ENCODE measurements at places on chromosomes 2 and 18.

GRCh38 chr2:38384338-38384737 is 7.3 kb upstream of the ATL2 start:
- no peak for DNase-seq

- DNase-seq = no peak
Observed at GRCh38 chr2:99695944-99696253, 206.1 kb upstream of the REV1 start.

- no peak for DNase-seq
Observed at GRCh38 chr2:149544692-149545091, 42.9 kb downstream of the MMADHC start.

- DNase-seq = no peak
Observed at GRCh38 chr2:65939687-65940086, 495.2 kb upstream of the MEIS1 start.

GRCh38 chr2:241950413-241951315 is 81.1 kb downstream of the RTP5 start:
- peak; percentile 28 for DNase-seq

GRCh38 chr2:73913414-73914054 is 13.1 kb upstream of the DGUOK start:
- DNase-seq = no peak

DNA sequence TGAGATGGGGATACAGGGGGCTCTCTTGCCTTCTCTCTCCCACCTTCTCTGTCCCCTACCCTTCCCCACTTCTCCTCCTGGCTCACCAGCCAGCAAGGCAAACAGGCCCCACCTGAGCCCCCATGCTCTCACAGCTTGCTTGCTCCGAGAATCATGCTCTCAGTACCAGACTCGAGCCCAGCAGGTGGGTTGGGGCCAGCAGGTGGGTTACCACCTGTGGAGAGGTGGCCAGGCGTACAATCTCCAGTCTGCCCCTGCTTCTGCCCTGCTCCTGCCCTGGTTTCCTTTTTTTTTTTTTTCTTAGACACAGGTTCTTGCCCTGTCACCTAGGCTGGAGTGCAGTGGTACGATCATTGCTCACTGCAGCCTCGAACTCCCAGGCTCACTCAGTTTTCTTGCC is 214.5 kb downstream of the SH3RF3 start:
- DNase-seq = no peak

GRCh38 chr2:100581277-100581612 is 18.5 kb downstream of the PDCL3 start:
- no peak for DNase-seq

DNA sequence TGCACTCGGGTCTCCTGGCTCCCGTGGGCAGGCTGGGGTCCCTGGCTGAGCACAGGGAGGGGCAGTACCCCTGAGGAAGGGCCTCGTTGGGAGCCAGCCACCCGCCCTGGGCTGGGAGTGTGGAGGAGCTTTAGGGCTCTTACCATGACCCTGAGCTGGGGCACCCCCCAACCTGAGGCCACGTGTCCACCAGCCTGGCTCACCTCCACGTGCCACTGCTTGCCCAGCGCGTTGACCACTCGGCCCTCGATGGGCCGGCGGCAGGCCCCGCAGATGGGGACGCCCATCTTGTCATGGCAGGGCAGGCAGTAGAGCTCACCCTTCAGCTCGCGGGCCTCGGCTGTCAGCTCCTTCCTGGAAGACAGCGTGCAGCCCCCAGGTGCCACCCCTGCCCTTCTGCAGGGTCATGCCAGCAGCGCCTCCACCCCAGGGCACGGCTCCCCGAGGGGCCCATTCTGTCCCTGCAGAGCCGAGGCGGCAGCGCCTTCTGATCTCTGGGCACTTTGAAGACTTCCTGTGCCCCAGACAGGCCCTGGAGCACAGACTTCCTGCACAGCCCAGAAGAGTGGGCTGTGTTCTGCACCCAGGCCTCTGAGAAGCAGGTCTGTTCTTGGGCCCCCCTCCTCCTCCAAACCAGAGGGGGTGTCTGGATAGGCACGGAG is 4.0 kb upstream of the GPR17 start:
- DNase-seq = no peak

- no peak for DNase-seq
Observed at GRCh38 chr18:10949655-10950054, 199.7 kb downstream of the PIEZO2 start.

- DNase-seq = no peak
Observed at GRCh38 chr18:48036226-48036625, 105.8 kb upstream of the SMAD2 start.

DNA sequence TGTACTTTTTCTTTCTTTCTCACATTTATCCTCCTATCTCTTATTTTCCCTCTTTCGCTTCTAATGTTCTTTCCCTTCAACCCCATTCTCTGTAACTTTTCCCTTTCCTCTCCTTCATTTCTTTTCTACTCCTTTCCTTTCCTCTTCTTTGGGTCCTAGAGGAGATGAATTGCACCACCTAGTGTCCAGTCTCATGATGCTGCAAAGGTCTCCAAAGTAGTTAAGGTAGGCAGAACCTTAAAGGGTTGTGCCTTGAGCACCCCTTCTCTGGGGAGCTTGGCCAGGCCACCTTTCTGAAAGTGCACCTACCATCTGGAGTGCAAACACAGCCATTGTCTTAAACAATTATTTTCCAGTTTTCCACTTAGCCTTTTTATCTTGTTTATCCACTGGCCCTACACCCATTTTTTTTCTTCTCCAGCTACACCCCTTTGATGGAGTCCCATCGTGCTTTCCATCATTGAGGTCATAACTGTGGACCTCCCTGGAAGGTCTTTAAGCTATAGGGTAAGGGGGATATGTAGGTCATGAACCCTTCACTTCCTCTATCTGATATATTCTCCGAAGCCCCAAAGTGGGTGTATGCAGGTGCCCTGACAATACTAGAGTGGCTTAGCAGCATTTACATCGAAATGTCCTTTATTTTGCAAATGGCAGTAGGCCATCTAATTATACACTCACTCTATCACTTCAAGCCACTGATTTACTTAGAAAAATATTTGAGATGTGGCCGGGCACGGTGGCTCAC is 155.9 kb downstream of the ESCO1 start:
- DNase-seq = no peak

GRCh38 chr2:10759151-10759714 is 37.8 kb downstream of the ATP6V1C2 start:
- DNase-seq = no peak

- no peak for DNase-seq
Observed at GRCh38 chr18:9139400-9140039, 2.9 kb downstream of the ANKRD12 start.

GRCh38 chr2:118858485-118859156 is 11.2 kb upstream of the EN1 start:
- no peak for DNase-seq

GRCh38 chr2:80311304-80311703 is 6.8 kb upstream of the LRRTM1 start:
- no peak for DNase-seq

Data from stimulated activated CD8-positive, alpha-beta memory T cell treated with anti-CD3 and anti-CD28 coated beads, Interleukin-15, amount 100 ng/mL, for 24 hours (primary cell).